Thymus (tissue), 14 donors: ENCODE measurements at places on chromosomes 2 and 18. TPM values are rescaled to one million over a fixed set of nuclear protein-coding genes. Genes with fewer than 3 reads are reported as not detected.

NCOA1 gene
- 22.3 TPM for total RNA-seq

GPR45 gene
- not detected for total RNA-seq

DSG4 gene
- total RNA-seq, result under 0.01 TPM

PID1 gene
- 1.0 TPM for total RNA-seq

ANKZF1 gene
- total RNA-seq, result 44.4 TPM

GALR1 gene
- 0.05 TPM for total RNA-seq

NFE2L2 gene
- total RNA-seq, result 46.6 TPM

POU3F3 gene
- 0.14 TPM for total RNA-seq

CHST9 gene
- 0.24 TPM for total RNA-seq
